Caki2 (cell line): ENCODE measurements at places on chromosomes 4 and X.

DNA sequence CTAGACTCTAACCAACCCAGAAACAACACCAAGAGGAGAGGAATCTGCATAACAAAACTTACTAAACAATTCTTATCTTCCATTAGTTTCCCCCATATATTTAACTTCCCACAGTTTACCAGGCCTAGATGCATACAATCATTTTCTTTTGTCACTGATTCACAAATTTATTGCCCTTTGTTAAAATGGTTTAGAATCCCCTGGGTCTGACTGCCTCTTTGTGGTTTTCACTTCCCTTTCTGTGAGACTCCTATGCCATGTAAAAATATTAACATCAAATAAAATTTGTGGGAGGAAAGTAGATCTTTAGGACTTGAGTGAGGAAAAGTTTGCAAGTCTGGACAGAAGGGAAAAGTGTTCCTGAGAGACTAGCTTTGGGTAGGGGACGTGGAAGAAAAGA lies 393.8 kb upstream of the CNKSR2 start:
- no peak for DNase-seq

- no peak for DNase-seq
Measured at GRCh38 chr4:168737806-168738172, 240.9 kb downstream of the PALLD start.

DNA sequence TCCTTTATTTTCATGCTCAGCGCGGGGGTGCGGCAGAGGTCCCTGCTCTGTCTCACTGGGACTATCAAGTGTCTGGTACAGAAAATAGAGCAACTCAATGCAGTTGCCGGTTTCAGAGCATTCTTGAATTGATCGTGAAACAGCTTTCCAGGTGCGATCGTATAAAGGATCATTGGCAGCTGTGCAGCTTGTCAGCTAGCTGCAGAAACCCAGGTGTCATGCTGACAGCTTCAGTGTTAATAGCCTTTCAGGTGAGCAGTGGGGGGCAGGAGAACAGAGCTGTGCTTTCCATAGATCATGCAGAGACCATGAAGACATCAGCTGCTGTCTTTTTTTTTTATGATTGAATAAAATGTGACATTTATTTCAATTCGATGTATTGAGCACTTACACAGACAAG lies 583.9 kb downstream of the NLGN4X start:
- DNase-seq = no peak

- DNase-seq = no peak
Measured at GRCh38 chr4:4640692-4641091, 98.8 kb upstream of the STX18 start.

GRCh38 chrX:141879616-141880015 lies 24.1 kb upstream of the MAGEC1 start:
- DNase-seq = no peak

- DNase-seq = no peak
Measured at GRCh38 chr4:176818531-176818930, 25.8 kb upstream of the VEGFC start.

- DNase-seq = no peak
Measured at GRCh38 chrX:19172741-19173140, 50.5 kb upstream of the ADGRG2 start.

DNA sequence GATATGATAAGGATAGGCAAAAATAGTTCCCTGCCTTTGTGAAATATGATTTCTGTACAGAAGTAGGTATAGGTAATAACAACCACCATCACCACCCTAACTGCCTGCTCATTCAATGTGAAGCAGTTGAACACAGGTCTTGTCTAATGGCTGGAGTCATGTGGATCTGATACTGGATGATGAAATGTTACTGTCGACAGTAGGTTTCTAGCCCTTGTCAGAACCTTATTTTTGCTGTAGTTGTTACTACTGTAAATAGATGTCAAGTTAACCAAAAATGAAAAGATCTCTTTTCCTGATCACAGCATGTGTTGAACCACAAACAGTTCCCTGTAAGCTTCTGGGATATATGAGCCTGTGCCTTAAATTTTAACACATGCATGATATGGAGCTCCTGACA lies 142.9 kb downstream of the FRAS1 start:
- DNase-seq = no peak

GRCh38 chr4:106238820-106239420 lies 77.1 kb downstream of the TBCK start:
- peak; percentile 45 for DNase-seq

GRCh38 chr4:168811786-168812651 lies 198.0 kb downstream of the CBR4 start:
- DNase-seq = no peak

DNA sequence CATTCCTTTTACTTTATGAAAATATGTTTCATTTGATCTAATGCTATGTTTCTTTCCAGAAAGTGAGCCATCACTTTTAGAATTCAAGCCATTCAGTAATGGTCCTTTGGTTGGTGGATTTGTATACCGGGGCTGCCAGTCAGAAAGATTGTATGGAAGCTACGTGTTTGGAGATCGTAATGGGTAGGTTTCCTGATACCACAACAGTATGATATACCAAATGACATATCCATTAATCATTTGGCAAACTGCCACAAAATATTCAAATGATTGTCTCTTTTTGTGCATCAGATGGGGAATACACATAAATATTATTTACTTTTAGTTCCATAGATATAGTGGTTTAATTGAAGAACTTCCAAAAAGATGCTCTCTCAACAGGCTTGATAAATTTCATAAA lies 68.2 kb downstream of the HHIP start:
- no peak for DNase-seq

DNA sequence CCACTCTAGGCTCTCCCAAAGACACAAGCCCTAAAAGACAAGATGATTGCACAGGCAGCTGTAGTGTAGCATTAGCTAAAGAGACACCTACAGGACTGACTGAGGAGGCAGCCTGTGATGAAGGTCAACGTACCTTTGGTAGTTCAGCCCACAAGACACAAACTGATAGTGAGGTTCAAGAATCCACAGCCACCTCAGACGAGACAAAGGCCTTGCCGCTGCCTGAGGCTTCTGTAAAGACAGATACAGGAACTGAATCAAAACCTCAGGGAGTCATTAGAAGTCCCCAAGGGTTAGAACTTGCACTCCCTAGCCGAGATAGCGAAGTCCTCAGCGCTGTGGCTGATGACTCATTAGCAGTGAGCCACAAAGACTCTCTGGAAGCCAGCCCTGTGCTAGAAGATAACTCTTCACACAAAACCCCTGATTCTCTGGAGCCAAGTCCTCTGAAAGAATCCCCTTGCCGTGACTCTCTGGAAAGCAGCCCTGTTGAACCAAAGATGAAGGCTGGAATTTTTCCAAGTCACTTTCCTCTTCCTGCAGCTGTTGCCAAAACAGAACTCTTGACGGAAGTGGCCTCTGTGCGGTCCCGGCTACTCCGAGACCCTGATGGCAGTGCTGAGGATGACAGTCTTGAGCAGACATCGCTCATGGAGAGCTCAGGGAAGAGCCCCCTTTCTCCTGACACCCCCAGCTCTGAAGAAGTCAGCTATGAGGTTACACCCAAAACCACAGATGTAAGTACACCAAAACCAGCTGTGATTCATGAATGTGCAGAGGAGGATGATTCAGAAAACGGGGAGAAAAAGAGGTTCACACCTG lies 306.3 kb downstream of the ANK2 start:
- DNase-seq = peak; percentile 13

DNA sequence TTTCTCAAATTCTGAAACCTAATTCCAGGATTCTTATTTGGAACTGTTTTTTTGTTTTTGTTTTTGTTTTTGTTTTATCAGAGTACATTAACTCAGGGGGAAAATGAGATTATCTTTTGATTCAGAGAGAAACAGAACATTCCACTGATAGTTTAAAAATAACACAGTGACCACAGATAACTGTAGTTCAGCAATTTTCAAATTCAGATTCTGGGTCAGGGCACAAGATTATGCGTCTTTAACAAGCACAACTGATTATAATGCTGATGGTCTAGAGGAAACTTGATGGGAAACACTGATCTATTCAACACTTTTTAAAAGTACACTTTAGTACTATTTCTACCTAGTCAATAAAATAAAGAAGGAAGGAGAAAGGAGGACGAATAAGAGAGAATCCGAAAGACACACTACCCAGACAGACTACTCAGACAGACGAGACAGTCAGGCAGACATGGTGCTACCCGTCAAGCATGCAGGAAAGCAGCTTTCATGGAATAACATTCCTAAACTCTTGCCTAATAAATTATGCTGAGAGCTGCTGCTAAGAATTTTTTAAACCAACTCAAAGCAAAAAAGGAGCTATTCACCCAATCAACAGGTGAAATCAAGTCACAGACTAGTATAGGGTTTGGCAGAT lies 59.0 kb downstream of the APBB2 start:
- DNase-seq = no peak

DNA sequence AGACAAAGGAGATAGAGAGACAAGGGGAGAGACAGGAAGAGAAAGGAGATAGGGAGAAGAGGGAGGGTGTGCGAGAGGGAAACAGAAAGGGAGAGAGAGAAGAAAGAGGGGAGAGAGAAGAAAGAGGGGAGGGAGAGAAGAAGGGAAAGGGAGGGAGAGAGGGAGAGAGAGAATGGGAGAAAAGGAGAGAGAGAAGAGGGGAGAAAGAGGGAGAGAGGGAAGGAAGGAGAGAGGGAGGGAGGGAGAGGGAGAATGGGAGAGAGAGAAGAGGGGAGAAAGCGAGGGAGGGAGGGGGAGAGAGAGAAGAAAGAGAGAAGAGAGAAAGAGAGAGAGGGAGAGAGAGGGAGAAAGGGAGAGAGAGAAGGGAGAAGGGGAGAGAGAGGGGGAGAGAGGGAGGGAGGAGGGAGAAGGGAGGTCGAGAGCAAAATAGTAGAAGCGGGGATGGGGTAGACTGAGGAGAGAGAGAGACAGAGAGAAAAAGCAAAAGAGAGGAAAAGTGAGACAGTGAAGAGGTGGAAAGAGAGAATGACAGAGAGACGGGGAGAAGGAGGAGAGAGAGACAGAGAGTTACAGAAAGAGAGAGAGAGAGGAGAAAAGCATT lies 218.2 kb downstream of the DHRSX start:
- no peak for DNase-seq

DNA sequence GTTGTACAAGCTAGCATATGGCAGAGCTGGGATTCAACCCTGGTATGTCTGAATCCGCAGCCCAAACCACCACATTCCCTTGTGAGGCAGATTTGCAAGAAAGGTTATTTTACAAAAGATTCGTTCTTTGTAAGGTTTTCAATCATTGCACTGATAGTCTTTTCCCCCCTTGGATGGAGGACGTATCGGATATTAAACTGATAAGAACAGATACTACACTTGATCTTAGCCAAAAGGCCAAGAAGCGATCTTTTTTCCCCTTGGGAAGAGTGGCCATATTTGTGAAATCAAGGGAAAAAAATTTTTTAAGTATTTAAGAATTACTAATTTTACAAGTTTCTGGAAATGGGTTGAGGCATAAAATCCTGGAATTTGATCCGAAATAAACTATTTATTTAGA lies 34.4 kb upstream of the MSMO1 start:
- no peak for DNase-seq

GRCh38 chr4:188109157-188109755 lies at the start of gene TRIML2:
Gene TRIML2 (minus strand): TSS chr4:188109603. CDS start chr4:188105368, 4,235 bp downstream.
- DNase-seq = no peak

- DNase-seq = no peak
Measured at GRCh38 chr4:184234155-184234554, 16.5 kb upstream of the ENPP6 start.

GRCh38 chr4:107006218-107006617 lies 29.9 kb downstream of the DKK2 start:
- no peak for DNase-seq

DNA sequence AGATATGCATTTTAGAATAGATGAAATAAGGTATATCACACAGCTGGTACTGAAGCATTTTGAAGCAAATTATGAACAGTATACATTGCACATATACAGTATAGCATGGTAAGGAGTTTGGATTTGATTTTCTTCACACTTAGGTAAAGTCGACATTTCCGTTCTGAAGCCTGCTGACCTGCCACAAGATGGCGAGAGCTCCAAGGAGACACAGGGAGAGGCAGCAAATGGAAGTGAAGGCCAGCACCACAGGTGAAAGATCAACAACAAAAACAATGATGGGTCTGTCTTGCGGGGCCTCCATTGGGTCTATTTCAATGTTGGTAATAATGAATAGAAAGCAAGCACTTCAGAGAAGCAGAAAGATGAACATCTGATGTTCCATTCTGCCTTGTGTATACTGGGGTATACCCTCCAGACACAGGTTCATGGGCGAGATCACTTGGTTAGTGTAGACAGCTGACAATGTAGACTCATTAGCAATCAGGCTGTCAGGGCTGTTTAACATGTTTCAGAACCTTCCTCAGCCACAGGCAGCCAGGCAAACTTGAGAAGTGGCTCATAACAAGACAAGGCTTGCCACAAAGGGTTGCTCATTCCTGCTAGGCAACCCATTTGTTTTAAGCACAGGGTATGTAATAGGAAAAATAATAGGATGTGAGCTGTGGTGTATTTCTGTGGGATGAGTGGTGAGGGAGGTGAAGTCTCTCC lies 21.4 kb upstream of the NOX1 start:
- peak; percentile 6 for DNase-seq

GRCh38 chr4:7384003-7384928 lies 50.5 kb downstream of the PSAPL1 start:
- DNase-seq = no peak

DNA sequence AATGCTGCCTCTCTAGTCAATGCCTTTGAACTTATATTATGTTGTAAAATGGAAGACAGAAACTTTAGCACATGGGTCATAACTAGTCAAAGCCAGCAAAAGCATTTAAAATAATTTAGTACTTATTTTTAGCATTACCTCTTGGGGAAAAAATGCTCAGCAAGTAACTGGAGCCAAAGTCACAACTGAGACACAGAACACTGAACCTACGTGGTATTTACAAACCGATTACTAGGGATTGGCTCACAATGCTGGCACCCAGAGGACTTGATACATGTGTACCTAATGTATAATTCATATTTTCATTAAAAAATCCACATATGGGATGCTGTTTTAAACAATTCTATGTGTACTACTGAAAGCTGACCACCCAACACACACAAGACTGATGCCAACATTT lies 38.4 kb downstream of the PHKA2 start:
- no peak for DNase-seq

GRCh38 chrX:99266255-99266654 lies 1143.8 kb downstream of the PCDH19 start:
- DNase-seq = no peak

DNA sequence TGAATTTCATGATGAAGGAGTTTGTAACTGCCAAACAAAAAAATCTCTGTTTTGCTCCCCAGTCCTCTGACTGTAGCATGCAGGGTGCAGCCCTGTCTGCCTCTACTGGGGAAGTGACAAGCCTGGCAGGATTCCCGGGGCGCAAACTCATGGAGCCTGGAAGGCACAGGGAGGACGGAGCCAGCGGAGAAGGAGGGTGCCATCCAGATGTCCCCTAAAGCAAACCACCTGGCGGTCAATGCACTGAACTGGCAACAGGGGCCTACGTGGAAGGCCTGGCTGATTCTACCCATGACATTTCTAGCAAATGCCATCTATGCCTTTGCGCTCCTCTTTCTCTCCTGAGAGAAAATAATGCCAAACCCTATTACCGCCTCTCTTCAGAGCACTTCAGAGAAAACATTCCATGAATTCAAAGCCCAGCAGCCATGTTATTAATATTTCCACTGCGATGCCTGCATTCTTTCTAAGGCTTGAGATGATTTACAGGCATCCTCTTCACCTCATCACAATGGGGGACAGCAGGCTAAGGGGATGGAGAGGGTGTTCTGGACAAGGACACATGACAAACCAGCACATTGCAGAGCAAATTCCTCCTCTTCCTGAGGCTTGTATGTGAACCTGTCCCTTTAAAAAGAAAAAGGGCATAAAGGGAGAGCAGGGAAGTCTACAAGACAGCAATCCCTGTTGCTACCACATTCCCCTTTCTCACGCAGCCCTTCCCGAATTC lies 329.3 kb upstream of the NOCT start:
- no peak for DNase-seq

- DNase-seq = no peak
Measured at GRCh38 chrX:122584981-122585380, 599.1 kb upstream of the GRIA3 start.
